SHP77 (cell line): ENCODE measurements at places on chromosomes 1 and 21.

DNA sequence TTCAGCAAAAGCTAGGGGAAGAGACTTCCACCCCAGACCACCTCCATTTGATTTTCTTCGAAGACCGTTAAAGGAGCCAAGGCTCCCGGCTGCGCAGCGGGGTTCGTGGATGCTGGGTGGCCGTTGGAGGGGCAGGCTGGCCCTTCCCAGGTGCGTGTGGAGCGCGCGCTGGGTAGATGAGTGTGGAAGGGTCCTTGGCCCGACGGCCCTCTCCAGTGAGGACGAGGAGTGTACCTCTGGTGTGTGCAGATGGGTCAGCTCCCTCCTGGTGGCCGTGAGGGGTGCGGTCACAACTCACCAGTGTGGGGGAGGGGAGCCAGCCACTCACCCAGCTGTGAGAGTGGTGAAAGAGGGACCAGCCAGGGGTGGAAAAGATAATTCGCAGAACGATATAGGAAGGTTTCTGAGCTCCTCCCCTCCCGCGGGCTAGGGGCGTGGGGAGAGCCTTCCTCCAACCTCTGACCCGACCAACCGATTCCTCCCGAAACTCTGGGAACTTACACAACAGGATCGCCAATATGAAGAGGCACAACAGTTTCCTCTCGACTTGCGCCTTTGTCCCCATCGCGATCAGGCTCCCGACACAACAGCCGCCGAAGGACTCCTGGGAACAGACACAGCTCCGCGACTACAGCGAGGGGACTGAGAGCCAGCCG is at the start of gene F11R:
F11R (minus strand) TSS at position 644 of the 656 bp plus-strand sequence; CDS start at position 565, 79 bp downstream.
- peak; percentile 58 for DNase-seq

DNA sequence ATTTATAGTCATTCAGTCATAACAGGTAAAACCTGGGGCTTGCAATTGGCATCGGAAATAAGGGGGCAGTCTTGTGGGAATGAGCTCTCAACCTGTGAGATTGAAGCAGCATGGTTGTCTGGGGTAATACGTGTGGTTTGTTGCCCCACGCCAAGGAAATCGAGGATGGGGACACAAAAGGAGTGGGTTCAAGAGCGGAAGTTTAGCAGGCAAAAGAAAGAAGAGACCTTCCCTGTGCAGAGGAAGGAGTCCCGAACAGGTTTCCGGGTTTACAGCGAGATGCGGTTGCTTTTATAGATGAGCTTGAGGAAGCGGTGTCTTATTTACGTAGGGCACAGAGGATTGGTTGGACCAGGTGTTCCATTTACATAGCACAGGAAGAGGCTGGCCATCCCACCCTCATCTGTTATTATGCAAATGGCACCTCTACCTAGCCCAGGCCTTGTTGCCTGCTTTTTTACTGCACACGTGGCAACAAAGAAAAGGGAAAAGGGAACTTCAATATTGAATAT is 37.3 kb downstream of the IFNAR1 start:
- peak; percentile 87 for DNase-seq

DNA sequence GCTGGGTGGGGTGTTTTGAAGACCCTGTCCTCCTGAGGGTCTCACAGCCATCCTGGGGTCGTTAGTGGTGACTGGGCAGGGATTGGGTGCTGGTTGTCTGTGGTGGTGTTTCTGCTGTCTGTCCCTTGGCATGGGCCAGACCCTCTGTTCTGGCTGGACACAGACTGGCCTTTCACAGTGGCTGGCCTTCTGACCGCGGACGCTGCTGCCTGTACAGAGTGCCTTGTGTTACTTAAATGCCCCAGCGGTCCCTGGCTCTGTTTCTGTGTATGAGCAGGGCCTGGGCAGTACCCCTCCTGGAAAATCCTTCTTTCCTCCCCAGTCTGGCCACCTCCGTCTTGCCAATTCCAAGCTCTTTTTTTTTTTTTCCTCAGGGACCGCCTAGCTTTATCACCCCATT is 50.9 kb downstream of the SH3BGR start:
- DNase-seq: no peak

DNA sequence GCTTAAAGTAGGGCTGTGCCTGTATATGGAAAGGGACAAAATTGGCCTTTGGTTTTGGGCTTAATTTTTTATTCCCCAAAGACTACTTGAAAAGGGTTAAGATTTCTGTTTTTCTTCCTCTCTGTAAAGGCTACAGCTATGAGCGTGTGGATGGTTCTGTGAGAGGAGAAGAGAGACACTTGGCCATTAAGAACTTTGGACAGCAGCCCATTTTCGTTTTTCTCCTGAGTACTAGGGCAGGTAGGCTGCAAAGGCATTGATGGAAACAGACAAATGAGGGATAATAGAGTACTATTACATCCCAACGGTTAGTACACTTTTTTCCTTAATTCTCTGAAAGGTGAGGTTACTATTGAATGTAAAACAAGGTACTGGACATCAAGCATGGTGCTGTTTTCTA is 29.6 kb downstream of the CHD1L start:
- DNase-seq: no peak

- DNase-seq: no peak
These were observed 160.6 kb downstream of the ST6GALNAC5 start for GRCh38 chr1:77027847-77028246.

GRCh38 chr1:159705904-159706256 is 8.5 kb downstream of the CRP start:
- DNase-seq: no peak

DNA sequence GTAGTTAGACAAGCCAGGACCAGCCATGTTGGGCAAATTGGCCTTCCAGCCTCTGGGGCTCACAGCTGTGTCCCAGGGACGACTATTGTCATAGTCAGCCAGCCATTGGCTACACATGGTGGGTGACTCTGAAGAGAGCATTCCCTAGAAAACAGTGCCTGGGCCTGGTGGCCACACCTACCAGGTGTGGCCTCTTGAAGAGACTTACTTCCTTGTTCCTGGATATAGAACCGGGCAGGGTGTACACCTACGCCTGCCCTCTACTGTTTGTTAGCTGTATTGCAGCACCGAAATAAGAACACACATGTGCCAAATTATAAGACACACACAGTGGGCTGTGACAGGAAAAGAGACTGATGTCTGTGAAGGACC is 134.6 kb upstream of the ARHGEF16 start:
- peak; percentile 79 for DNase-seq

DNA sequence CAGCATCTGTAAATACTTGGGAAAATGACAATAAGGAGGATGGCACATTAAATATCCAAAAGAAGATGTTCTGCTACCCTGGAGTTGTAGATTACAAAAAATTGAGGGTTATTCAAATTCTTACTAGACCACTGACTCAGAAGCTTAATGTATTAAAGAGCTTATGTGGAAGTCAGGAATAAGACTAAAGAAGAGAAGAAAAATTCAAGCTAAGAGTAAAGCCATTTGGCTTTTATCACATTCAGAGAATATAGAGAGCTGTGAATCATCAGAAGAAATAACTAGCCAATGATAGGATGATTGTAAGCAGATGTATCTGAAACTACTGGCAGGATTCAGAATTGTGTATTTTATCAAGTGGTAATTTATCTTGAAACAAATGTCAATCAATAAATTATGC is 237.0 kb downstream of the TBX15 start:
- DNase-seq: no peak

DNA sequence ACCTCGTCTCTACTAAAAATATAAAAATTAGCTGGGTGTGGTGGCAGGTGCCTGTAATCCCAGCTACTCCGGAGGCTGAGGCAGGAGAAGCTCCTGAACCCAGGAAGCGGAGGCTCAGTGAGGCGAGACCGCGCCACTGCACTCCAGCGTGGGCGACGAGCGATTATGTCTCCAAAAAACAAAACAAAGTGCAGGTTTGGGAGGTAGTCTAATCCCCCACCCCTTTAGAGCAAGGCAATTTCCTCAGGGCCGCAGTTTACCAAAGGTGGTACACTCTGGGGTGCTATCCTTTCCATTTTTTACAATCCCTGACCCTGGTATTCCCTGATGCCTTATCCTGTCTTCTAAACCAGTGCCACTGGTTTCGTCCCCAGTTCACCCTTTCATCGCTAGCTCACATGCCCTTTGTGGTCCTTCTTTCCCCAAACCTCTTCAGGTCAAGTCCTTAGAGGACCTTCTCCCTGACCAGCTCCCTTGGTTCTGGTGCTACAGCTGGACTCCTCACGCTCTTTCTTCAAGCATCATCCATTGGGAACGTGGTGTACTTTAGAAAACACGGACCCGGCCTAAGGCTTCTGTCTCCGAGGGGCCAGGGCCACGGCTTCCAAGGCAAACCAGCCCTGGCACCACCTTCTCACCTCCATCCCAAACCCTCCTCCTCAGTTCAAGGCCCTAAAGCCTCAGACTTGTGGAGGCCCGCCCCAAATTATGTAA is 873 bp downstream of the IFT25 start:
- DNase-seq: no peak

GRCh38 chr1:221800831-221801230 is 58.9 kb upstream of the DUSP10 start:
- DNase-seq: no peak

DNA sequence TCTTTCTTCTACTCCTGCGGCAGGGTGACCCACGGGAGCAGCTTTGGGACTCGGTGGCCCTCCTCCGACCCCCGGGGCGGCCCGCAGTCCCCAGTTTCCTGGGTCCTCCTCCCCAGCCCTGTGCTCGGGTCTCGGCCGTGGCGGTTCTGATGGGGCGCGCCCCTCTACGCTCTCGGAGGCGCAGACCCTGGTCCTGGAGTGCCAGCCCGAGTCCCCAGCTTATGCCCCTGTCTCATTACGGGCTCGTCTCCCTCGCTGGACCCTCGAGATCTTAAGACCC is 430 bp downstream of the BTG2 start:
- DNase-seq: no peak

DNA sequence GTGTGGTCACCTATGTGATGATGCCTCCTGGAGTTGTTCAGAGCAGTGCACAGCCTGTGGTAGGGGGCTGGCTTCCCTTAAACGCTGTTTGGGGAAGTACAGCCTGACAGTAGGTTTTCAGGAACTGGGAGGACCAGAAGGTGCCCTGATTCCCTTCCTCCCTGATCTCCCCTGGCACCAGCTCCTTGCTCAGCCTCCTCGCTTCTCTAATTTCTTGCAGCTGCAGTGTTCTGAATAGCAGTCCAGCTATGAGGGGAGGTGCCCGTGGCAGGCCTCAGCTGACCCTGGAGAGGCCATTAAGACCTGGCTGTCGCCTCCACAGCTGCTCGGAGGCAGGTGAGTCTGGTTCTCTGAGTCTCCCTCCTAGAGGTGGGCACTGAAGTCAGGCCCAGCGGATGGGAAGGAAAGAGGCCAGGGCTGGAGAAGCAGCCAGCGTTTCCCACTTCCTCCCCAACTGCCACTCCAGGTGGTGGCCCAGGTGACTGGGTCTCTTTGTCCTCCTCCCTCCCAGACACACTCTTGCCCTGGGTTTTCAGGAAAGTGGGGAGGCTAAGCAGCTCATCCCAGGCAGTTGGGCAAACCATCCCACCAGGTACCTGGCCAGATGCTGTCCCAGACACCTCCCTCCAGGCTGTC is 52.0 kb upstream of the RPL11 start:
- DNase-seq: no peak
